ENCODE measurements at places on chromosomes 16 and 17. TPM values are rescaled to one million over a fixed set of nuclear protein-coding genes. Genes with fewer than 3 reads are reported as not detected.

The STH gene
- total RNA-seq: 2.5 TPM

The SLC13A2 gene
- total RNA-seq: not detected

The ZP2 gene
- not detected for total RNA-seq

The ANKS4B gene
- total RNA-seq: not detected

The NT5M gene
- 4.7 TPM for total RNA-seq

The PRR35 gene
- not detected for total RNA-seq

The GLTPD2 gene
- not detected for total RNA-seq

The ZNF764 gene
- total RNA-seq: 9.1 TPM

The TPSB2 gene
- not detected for total RNA-seq

The MYH11 gene
- total RNA-seq: 0.98 TPM

The MYCBPAP gene
- 1.2 TPM for total RNA-seq

The GP1BA gene
- total RNA-seq: not detected

The KIF18B gene
- 0.25 TPM for total RNA-seq

The PRSS33 gene
- total RNA-seq: 0.25 TPM

The CA7 gene
- not detected for total RNA-seq

The CD300A gene
- total RNA-seq: 2.0 TPM

The RND2 gene
- total RNA-seq: 3.7 TPM

The TP53TG3 gene
- total RNA-seq: not detected

The MT1M gene
- total RNA-seq: 0.74 TPM

The ASGR1 gene
- 11.3 TPM for total RNA-seq

The CD300H gene
- not detected for total RNA-seq

The CDH13 gene
- 23.1 TPM for total RNA-seq

The RNF112 gene
- 21.6 TPM for total RNA-seq

The RHBDF2 gene
- total RNA-seq: 2.7 TPM

The GAN gene
- 22.4 TPM for total RNA-seq

The FOXN1 gene
- total RNA-seq: not detected

The SLC12A4 gene
- 5.4 TPM for total RNA-seq

The USP43 gene
- 7.1 TPM for total RNA-seq

The CES5A gene
- not detected for total RNA-seq

The CLUH gene
- total RNA-seq: 24.1 TPM

The NKD1 gene
- 1.5 TPM for total RNA-seq

The CMTM4 gene
- 42.5 TPM for total RNA-seq

The TOB1 gene
- total RNA-seq: 12.3 TPM

The CDK5R1 gene
- 224 TPM for total RNA-seq

The GRIN2A gene
- total RNA-seq: 11.8 TPM

The ARMC7 gene
- total RNA-seq: 2.2 TPM

The PRSS8 gene
- not detected for total RNA-seq

The IGF2BP1 gene
- total RNA-seq: 0.74 TPM

The SOCS3 gene
- total RNA-seq: 3.2 TPM

The UNC13D gene
- total RNA-seq: 1.2 TPM

The RHBDL3 gene
- total RNA-seq: 0.98 TPM

The IRF8 gene
- total RNA-seq: 1.7 TPM
